ENCODE measurements at places on chromosomes 16 and 17. TPM values are rescaled to one million over a fixed set of nuclear protein-coding genes. Genes with fewer than 3 reads are reported as not detected.

Gene SLC52A1
- 1.3 TPM for total RNA-seq

Gene CCT6B
- 0.94 TPM for total RNA-seq

Gene TPSB2
- total RNA-seq: not detected

Gene SYT17
- 9.5 TPM for total RNA-seq

DNA sequence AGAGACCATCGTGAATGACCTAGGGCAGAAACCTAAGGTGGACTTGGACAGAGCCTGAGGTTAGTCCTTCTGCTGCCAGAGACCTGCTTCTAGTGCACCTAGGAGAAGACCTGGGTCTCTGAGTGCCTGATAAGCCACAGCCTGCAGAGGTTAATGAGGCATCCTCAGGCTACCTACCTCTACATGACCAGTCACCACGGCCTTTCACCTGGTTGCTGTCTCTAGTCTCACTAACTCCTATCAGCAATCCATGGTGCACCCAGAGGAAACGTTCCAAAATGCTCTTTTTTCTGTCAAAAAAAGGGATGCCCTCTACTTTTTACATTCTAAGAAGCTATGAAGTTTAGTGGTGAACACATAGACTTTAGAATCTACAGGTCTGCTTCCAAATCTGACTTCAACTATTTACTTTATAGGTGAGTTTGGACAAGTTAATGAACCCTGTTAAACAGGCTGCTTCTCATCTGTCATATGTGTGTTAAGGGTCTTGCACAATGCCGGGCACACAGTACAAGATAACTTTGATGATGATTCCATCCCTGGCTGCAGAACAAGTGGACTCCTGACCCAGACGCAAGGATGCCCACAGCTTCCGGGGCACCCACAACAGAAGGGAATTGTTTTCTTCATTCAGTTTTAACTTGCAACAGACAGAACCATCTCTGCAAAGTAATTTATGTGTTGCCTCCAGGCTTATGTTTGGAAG lies 469.9 kb upstream of the CDH5 start:
- H3K4me1 ChIP-seq: no peaks in the 10 kb centered on the region
- H3K36me3 ChIP-seq: no peaks in the 10 kb centered on the region
- H3K27ac ChIP-seq: no peak overlapping the region

DNA sequence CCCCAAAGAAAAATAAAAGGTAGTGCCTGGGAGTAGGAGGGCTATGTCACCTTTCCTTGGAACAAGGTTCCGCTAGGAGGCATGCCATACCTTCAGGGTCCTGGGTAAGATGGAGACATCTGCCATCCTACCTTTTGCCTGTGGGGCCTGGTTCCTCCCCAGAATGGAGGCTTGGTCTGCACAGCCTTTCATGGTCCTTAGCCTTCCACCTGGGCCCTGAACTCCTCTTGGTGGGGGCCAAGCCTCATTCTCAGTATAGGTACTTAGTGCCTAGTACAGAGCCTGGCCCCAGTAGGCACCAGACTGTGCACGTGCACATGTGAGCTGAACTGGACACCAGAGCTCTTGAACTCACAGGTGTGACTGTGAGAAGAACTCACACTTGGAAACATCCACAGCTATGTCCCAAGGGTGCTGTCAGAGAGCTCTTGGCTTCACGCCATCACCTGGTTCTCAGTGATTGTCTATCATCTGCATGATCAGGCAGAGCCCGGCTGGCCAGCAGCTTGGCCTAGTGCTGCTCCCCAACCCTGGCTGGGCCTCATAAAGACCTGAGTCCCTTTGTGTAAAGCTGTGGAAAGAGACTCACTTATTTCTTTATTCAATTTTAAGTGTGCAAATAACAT lies 143.2 kb downstream of the SOCS1 start:
- H3K4me1 ChIP-seq: peaks cover 5% of the 10 kb centered on the region
- DNase-seq: no peak
- no peaks in the 10 kb centered on the region for H3K27me3 ChIP-seq
- no peak overlapping the region for H3K27ac ChIP-seq
- H3K4me3 ChIP-seq: no peak overlapping the region
- H3K36me3 ChIP-seq: no peaks in the 10 kb centered on the region

DNA sequence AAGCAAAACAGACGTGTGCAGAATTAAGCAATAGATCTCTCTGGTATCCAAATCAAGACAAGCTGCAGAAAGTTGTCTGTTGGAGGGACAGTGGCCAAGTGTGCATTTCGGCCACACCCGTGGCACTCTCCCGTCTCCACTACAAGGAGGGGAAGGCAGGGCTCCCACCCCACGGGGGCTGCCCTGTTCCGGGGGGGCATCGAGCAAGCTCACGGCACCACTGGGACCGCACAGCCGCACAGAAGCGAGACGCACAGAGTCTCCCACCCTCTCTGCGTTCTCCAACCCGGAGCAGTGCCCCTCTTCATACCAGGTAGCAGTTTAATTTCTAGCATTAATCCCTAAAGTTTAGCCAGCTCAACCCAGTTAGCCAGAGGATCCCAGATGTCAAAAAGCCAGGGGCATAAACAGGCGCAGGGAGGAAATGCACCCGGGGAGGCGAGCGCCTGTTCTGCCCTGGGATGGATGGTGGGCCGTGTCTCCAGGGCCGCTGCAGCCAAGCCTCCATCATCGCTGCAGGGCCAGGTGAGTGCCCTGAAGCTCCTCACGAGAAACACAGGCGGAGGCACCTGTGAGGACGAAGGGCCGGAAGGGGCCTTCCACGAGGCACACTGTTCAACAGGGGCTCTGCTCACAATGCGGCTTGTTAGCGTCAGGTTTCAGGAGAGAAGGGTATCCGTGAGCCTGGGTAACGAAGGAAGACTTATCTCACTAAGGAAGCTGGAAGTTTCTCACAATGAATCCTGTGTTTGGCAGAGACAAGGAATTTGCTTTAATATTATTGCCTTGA lies 42.1 kb upstream of the METRNL start:
- no peak overlapping the region for H3K27ac ChIP-seq
- H3K4me3 ChIP-seq: no peak overlapping the region
- no peaks in the 10 kb centered on the region for H3K4me1 ChIP-seq
- no peaks in the 10 kb centered on the region for H3K27me3 ChIP-seq
- DNase-seq: no peak
- H3K36me3 ChIP-seq: peaks cover 20% of the 10 kb centered on the region

DNA sequence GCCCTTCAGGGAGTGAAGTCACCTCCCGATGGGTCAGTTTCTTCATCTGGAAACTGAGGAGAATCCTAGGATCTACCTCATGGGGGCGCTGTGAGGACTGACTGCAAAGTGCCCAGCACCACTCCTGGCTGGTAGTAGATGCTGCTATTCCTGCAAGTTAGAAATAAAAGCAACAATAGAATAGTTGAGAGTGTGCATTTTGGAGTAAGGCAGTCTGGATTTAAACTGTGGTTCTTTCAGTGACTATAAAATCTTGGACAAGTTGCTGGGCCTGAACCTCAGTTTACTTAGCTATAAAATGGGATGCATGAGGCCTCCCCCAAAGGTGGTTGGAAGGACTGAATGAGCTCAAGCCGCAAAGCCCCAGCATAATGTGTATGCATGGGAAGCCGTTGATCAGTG lies 70.6 kb downstream of the CYB5B start:
- no peaks in the 10 kb centered on the region for H3K36me3 ChIP-seq
- DNase-seq: peak; percentile 86

DNA sequence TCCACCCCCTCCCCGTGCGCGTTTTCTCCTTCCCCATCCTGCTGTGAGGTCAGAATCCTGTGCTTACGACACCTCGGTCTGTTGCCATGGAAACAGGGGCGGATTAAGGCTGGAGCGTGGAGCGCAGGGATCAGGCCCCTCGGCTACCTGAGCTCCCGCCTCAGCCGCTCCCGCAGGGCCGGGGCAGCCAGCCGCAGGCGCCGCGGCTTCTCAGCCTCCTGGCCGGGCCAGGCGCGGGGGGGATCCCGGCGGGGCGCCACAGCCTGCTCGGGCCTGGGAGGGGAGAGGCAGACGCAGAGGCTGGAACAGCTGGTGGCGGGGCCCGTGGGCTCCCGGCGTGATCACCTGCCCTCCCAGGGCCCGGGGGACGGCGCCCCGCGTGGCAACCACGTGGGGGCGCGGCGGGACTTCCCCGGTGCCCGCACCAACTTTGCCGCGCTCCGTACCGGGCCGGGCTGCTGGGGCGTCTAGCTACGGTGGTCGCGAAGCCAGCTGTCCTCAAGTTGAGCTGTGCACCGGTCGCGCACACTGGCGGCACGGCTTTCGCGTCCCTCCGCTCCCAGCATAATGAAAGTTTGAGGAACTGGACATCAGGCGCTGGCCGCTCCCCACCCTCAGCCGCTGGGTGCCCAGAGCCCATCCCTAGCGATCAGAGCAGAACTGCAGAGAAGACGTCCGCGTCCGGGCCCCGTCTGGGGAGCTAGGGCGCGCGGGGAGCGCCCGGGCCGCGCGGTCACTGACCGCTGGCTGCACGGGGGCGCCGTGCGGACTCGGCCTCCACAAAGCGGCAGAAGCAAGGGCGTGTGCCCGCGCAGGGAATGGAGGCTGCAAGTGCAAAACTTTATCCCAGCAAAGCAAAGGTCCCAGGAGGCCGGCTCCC lies 1.2 kb downstream of the RTN4RL1 start:
- H3K36me3 ChIP-seq: no peaks in the 10 kb centered on the region
- H3K27ac ChIP-seq: no peak overlapping the region
- peak; percentile 96 for DNase-seq
- H3K4me1 ChIP-seq: peaks cover 4% of the 10 kb centered on the region
